ENCODE measurements at places on chromosomes 2 and 18. TPM values are rescaled to one million over a fixed set of nuclear protein-coding genes. Genes with fewer than 3 reads are reported as not detected.
A peak's percentile ranks its signal among the peaks of the same experiment; 100 is the strongest.

CD8B2 gene
- 0.11 TPM for total RNA-seq

GPR45 gene
- total RNA-seq = not detected

HOXD11 gene
- total RNA-seq = not detected

OSR1 gene
- not detected for total RNA-seq

- H3K4me3 ChIP-seq = no peak overlapping the region
- H3K27me3 ChIP-seq = no peaks in the 10 kb centered on the region
- H3K27ac ChIP-seq = peak overlapping the region; percentile 64
- peaks cover 60% of the 10 kb centered on the region for H3K4me1 ChIP-seq
- no peak for DNase-seq
Measured at GRCh38 chr2:168182550-168183249, 64.7 kb downstream of the STK39 start.

Data from activated CD4-positive, alpha-beta T cell treated with anti-CD3 and anti-CD28 coated beads for 36 hours (primary cell).